ENCODE measurements at places on chromosomes 5 and 9.
A peak's percentile ranks its signal among the peaks of the same experiment; 100 is the strongest.

GRCh38 chr5:378301-378891 is 56.9 kb downstream of the AHRR start:
- DNase-seq: peak; percentile 39

- no peak for DNase-seq
These were observed 178.5 kb upstream of the PITX1 start for GRCh38 chr5:135212361-135213026.

DNA sequence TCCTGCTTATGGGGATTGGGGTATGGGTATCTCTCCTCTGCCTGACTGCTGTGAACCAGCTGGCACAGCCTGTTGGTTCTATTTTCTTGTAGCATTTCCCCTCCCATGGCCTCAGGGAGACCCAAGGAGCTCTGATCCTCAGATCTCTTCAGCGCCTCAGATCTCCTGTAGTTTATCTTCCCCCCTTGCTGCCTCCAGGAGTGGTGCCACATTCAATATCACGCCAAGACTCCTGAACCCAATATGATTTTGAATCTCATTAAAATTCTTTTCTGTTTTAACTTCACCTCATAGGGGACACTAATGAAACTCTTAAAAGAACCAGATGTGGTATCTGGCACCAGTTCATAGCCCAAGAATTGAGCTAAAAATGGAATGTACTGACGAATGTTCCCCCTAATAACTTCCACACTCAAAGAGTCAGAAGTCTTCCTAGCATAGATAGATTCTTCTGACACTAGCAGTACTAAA is 59.6 kb upstream of the LIFR start:
- DNase-seq: no peak

DNA sequence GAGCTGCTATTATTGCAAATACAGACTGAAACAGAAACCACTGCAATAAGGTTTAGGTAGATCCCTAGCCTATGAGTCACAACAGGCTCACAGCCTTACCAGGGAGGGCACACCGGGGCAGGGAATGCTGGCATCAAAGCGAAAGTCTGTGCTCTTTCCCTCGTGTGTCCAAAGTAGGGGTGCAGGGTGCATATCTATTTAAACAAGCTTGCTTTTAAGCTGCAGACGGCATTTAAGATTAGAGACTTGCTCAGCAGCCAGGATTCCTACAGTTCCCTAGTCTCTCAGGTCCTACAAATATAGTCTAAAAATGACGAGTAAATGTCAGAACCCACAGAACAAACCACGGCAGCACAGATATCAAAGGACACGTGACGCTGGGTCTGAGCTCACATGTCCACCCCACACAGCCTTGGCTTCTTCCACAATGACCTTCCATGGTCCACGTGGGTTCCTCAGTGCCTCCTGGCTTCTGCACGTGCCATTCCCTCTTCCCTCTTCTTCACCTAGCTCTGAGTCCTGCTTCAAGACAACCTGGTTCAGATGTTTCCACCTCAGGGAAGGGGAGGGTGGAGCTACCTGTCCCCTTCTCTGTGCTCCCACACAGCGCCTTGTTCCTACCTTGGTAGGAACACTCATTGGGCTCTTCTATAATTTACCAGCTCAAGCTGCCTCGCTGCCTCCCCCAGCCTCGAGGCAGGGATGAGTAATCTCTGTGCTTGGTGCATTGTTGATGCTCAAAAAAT is 193.2 kb downstream of the MAPKAP1 start:
- no peak for DNase-seq

DNA sequence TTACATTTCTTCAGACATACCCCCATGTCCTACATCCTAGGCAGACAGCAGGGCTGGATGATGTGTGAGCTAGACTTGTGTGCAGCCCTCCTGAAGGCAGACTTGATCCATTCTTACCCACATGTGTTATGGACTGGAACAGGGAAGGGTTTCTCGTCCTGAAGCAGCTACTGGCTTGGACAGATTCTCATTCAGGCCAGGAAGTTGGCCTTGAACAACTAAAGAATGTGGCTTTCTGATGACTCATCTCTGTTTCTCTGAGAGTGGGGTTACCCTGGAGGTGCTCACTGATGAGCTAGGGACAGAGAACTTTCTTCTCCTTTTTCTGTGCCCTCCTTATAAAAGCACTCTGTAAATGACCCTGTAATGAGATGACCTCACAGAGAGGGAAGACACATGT is 246.5 kb downstream of the PCSK5 start:
- no peak for DNase-seq
